ENCODE measurements at places on chromosomes 11 and 22.

DNA sequence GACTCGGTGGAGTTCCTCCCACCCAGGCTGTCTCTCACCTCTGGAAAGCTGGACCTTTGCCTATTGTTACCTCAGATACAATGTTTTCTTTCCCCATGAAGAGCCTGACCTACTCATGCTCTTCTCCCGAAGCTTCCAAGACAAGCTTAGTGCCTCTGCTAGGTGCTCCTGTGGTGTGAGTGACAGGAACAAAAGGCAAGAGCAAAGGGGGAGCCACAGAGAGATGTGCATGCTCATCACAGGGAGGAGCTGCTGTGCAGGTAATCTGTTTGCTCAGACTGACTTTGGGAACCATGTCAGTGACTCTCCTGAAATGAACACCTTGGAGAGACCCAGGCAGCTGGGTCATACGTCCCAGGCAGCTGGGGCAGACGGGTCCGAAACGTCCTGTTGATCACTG lies 53.6 kb upstream of the VSTM5 start:
- DNase-seq, result no peak

GRCh38 chr11:72067266-72067665 lies 13.1 kb downstream of the NUMA1 start:
- no peak for DNase-seq

GRCh38 chr11:72410956-72411355 lies 23.4 kb downstream of the CLPB start:
- DNase-seq, result no peak

GRCh38 chr11:46275964-46276641 lies 1.4 kb upstream of the CREB3L1 start:
- no peak for DNase-seq

DNA sequence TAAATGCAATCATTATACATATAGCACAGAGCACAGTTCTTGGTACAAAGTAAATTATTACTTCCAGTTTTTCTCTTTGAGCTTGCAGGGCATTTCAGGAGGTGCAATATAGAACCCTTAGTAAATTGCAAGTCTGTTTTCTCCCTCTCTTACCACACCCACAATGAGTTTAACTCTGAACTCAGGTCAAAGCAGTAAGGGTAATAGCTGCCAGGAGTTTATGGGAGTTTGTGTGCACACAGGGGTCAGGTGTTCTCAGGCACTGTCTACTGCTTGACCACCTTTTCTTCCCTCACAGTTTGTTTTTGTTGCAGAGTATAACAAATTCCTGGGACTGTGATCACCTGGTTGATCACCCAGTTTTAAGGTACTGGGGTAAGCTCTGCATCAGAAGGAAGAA lies 478.5 kb upstream of the TENM4 start:
- no peak for DNase-seq

- no peak for DNase-seq
Observed at GRCh38 chr11:133441964-133442660, 90.2 kb downstream of the OPCML start.
